Activated CD4-positive, alpha-beta T cell treated with anti-CD3 and anti-CD28 coated beads, Interleukin-2, Interleukin-6, amounts not matched to agents 100 ng/mL and 50 ng/mL, durations not matched to agents 16 hours and 8 hours (primary cell): ENCODE measurements at places on chromosomes 2 and 18.

DNA sequence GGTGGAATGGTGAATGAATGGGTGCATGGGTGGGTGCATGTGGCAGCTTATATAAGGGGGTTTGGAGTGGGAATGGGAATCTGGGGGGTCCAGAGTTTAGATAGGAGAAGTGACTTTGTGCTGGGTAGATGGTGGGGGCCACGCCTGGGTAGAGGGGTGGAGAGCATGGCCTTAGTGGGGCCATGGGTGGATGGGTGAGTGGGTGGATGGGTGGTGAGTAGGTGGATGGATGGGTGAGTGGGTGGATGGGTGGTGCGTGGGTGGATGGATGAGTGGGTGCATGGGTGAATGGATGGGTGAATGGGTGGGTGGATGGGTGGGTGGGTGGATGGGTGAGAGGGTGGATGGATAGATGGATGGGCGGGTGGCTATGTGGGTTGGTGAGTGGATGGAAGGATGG, 53.9 kb downstream of the MYO7B start:
- DNase-seq: no peak

GRCh38 chr2:63446658-63447057, 141.6 kb downstream of the WDPCP start:
- no peak for DNase-seq

- no peak for DNase-seq
These were observed 765.2 kb upstream of the POU3F3 start for GRCh38 chr2:104088745-104089144.

DNA sequence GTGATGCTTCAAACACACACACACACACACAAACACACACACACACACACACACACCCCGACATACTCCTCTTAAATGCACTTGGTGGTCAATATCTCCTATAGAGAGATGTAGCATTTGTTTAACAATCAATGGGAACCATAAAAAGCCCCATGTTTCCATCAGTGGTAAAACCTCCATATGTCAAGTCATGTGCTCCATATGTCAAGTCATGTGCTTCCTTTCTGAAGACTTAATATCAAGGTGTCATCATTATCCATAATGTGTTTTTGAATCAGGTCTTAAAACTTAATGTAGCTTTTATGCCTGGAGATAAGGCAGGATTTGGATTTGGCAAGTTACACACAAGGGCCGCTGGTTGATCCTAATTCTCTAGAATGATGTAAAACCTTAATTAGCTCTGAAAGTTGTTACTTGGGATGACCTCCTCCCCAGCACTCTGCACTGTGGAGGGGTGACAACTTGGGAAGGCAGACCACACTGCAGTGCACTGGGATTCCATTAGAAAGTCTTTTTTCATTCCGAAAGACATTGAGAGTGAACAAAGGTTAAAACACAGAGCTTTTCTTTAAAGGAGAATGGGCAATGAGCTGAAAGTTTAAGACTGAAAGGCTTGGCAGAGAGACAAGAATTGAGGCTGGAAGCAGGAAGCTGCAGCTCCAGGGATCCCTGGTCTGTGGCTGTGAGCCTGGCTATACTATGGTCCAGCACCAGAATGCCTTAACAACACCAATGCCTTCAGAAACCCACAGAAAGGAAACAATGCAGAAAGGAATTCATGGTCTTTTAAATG, 26.4 kb downstream of the ALK start:
- no peak for DNase-seq

DNA sequence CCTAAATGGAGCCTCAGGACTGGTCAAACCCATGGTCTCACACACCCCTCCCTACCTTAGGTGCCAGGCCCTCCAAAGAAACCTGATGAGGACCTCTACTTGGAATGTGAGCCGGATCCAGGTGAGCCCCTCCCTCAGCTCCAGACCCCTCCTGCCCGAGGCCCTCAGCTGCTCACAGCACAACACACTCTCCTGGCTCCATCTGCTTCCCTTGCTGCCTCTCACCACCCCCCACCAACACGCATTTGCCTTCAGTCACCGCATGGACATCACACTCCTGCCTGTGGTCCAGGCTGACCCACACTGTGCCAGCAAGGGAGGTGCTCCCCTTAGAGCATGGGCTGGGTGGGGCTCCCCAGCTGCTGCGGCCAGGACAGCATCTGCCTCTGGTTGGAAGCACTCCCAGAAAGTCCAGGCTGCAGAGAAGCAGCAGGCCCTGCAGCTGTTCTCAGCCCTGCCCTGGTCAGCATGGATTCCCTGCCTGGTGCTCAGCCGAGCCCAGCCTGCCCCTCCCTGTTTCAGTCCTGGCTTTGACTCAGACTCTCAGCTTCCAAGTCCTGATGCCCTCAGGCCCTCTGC, 15.1 kb downstream of the SH2D6 start:
- no peak for DNase-seq

DNA sequence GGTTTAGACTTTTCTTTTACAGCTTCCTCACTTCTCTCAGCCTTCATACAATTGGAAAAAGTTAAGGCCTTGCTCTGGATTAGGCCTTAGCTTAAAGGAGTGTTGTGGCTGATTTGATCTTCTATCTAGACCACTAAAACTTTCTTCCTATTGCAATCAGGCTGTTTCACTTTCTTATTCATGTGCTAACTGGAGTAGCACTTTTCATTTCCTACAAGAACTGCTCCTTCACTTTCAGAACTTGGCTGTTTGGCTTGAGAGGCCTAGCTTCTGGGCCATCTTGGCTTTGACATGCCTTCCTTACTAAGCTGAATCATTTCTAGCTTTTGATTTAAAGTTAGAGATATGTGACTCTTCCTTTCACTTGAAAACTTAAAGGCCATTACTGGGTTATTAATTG, 114.3 kb downstream of the ARHGEF4 start:
- DNase-seq: no peak

DNA sequence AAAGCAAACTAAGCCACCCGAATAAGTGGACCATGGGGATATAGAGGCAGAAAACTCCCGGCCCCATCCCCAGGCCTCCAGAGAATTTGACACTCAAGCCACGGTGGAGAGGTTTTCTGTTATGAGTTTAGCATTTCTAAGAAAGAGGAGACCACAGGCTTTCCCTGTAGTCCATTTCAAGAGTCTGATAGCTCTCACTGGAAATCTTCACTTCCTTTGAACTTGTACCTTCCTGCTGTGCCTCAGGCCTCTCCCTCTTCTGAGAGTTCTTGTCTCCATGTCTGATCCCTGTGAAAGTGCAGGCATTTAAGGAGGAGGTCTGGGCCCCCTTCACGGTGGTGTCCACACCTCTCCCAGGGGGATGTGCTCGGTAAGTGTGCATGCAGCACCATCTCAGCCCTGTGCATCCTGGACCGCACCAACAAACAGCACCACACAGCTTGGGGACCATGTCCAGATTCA, 113.7 kb downstream of the BCL2 start:
- peak; percentile 75 for DNase-seq

DNA sequence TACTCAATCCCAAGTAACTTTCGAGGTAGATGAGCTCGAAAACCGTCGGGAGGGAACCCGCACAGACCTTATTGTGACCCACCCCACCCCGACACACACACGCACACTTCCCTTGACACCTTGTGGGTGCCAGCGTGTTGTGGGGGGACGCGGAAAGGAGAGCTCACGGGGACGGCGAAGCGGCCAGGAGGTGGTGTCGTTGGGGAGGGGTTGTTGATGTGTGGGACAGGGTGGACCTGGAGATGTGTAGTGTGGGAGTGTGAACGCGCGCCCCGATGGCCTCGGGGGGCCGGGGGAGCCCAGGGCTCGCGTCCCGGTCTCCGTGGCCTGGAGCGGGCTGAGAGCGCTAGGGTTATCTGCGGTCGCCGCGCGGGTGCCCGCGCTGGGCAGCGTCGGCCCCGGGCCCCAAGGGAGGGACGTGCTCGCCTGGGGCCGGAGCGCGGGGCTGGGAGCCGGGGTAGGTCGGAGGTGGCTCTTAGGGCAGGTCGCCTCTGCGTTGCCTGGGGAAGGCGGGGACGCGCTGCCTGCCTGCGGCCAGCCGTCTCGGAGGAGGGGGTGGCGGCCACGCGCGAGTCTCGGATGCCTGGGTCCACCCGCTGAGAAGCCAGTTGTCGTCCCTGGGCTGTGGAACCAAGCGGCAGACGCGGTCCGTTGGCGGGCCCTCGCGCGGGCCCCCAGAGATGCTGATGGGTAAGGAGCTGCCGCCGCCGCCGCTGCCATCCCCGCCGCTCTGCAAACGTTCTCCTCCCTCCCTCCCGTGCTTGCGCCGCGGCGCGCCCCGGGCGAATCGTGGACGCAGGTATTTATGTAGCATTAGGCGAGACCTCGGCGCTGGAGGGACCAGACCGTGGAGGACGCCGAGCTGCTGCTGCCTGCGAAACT, 1.6 kb downstream of the KLHL29 start:
- DNase-seq: peak; percentile 13

GRCh38 chr2:68741805-68742306, 7.2 kb downstream of the ARHGAP25 start:
- DNase-seq: peak; percentile 66

DNA sequence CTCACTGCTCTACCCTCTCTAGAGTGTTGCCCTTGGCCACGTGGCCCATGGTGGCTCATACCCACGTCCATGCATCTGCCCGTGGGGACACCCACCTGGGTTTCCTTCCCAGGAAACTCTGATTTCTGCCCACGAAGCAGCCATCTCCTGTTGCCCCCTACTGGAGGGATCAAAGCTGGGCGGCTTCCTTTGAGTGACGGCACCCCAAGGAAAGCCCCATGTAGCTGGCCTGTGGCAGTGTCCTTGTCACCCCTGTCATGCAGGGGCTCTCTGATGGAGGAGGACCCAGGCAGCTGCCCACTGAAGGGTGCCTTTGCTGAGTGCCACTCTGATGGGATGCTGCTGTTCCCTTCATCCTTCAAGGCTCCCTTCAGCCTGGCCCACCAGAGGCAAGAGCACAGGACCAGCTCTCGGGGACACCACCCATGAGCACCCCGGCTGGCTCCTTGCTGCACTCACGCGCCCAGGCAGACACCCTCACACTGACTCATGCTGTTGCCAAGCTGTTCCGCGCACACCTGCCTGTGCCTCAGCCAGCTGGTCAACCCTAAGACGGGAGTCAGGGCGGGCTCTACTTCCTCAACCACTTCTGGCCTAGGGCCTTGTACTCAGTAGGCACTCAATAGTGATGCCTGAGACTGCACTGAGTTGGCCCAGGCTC, 101.1 kb downstream of the CTIF start:
- peak; percentile 6 for DNase-seq

GRCh38 chr2:52312486-52312885, 1280.6 kb upstream of the NRXN1 start:
- no peak for DNase-seq

- no peak for DNase-seq
These were observed 19.4 kb upstream of the DGKD start for GRCh38 chr2:233334915-233335314.

GRCh38 chr2:85684806-85685205, 9.4 kb upstream of the GNLY start:
- no peak for DNase-seq

DNA sequence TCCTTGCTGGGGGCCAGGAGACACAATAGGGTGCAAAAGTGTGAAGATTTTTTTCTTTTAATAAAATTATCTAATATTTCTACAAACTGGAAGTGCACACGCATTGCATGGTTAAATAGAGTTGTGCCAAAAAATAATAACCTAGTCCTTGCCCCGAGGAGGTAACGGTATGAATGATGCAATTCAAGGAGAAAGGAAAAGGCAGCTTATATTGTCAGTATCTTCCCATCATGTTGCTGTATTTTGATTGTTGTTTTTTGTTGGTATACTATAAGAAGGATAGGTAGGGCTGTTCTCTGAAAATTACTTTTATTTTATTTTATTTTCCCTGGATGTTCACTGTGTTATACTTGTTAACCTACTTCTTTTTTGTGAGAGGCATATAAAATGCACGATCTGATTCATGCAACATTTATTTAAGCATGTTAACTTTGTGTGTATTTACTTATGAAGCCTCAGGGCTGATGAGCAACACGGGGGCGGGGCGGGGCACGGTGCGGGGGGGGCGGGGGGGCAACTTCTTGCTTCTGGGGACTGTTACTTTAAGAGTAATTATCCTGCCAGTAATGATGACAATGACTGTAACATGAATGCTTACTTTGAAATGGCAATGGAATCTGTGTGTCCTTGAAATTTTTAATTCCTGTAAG, 118.6 kb downstream of the AQP4 start:
- DNase-seq: no peak

- DNase-seq: no peak
These were observed 13.5 kb downstream of the CCDC141 start for GRCh38 chr2:179036353-179036905.

DNA sequence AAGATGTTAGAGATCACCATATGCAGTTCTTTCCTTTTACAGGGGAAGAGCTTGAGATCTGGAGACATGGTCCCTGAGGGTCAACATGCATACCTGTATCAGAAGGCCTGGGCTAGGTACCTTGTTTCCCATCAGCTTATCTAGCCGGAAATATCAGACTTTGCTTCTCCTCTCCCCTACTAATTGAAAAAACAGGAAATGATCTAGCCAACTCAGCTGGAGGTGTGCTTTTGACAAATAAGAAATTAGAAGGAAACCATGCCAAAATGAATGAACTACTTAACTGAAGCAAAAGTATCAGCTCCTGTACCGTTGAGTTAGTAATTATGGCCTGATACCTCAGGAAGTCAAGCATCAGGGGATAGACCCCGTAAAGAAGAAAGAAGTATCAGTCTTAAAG, 20.4 kb downstream of the PKP4 start:
- DNase-seq: no peak

DNA sequence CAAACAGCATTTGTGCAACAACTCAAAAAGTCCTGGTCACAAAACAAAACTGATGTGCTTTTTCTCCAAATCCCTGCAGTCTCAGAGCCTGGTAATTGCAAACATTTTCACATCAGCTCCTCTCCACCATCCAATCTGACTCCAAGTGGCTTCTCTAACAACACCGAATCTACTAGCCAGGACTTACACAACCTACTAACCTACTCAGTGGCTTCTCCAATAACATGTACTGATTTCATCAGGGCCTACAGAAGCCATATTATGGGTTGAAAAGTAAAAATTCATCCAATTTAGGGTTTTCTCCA, 104.3 kb downstream of the COLEC12 start:
- DNase-seq: no peak

DNA sequence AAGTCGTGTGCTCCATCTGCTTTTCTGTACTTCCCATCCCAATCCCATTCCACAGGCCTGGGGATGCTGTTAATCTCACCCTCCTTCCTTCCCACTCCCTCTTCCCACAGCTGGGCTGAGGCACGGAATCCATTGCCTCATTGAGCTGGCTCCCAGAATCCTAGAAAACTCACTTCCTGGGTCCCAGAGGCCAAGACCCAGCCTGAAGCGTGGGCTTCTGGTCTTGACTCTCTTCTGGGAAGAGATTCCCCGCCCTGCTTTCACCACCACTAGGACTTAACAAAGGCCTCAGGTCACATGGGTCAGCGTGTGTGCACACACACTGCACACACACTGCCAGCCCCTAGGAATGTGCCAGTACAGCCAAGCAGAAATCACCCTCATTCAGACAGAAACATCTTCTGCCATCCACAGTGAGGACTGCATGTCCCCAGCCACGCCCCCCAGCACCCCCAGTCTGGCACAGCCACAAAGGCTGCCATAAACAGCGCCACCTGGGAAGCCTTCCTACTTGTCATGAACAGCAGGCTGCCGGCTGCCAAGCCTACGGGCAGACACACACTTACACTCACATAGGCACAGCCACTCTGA, 165.8 kb downstream of the TNS1 start:
- no peak for DNase-seq

- no peak for DNase-seq
These were observed 276.3 kb upstream of the TCF4 start for GRCh38 chr18:55864281-55864680.

GRCh38 chr2:52390651-52391050, 1358.7 kb upstream of the NRXN1 start:
- DNase-seq: no peak

GRCh38 chr2:219142329-219142728, 18.3 kb downstream of the NHEJ1 start:
- DNase-seq: no peak
